Astrocyte of the cerebellum (primary cell): ENCODE measurements at places on chromosomes 11 and 22.

- DNase-seq = no peak
Measured at GRCh38 chr11:116162886-116163230, 609.9 kb downstream of the BUD13 start.

GRCh38 chr22:44338906-44339305 lies 26.2 kb upstream of the SHISAL1 start:
- no peak for DNase-seq

- no peak for DNase-seq
Measured at GRCh38 chr22:36413022-36413775, 25.4 kb upstream of the MYH9 start.

- no peak for DNase-seq
Measured at GRCh38 chr11:57460022-57460757, at the start of gene RTN4RL2. Gene RTN4RL2 (plus strand): TSS chr11:57460528. CDS start chr11:57460866, 338 bp downstream.

GRCh38 chr22:29951791-29952413 lies 68.9 kb downstream of the MTMR3 start:
- no peak for DNase-seq

DNA sequence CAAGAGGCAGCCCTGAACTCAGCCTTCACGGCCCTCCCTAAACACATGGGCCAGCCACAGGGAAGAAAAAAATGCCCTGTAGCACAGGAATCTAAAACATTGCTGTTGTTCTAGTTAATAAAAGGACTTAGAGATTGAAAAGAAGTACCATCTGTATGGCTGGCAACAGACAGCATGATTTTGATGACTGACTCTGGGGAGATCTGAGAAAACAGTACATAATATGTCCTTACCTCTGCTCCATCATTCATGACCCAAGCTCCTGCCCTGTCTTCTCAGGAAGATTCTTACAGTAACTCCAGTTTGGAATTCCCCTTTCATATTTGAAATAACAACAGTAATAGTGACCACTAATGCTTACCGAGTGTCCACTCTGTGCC lies 244.2 kb downstream of the ETS1 start:
- no peak for DNase-seq

DNA sequence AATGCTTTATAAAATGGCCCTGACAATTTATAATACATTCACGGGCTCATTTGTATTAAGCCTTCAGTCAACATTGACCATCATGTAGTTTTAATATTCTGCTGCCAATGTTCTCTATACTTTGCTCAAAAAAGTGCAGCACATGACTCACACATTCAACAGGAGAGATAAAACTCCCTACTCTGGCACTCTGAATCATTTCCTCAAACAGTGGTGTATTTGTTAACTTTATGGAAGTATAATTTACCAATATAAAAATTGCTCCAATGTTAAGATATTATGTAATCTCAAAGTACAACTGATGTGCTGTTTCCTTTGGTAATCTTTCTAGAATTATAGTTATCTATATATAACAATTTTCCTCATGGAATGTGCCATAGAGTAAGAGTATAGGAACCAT lies 39.9 kb downstream of the MAML2 start:
- no peak for DNase-seq

DNA sequence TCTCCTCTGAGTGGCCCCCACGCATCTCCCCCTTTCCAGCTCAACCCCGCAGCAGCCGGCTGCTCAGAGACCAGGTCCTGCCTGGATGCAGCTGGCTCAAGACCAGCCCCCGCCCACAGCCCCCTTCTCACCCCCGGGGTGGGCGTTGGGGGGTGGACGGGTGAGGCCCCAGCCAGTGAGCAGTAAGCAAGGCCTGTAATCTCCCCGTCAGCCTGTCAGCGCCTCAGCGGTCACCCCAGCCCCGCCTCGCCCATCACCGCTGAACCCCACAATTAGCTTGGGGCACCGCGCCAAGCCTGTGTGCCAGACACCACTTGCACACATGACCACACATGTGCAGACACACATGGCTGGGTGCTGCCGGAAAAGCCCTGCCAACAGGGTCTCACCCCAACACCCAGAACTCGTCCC lies 5.9 kb downstream of the PLXNB2 start:
- no peak for DNase-seq

DNA sequence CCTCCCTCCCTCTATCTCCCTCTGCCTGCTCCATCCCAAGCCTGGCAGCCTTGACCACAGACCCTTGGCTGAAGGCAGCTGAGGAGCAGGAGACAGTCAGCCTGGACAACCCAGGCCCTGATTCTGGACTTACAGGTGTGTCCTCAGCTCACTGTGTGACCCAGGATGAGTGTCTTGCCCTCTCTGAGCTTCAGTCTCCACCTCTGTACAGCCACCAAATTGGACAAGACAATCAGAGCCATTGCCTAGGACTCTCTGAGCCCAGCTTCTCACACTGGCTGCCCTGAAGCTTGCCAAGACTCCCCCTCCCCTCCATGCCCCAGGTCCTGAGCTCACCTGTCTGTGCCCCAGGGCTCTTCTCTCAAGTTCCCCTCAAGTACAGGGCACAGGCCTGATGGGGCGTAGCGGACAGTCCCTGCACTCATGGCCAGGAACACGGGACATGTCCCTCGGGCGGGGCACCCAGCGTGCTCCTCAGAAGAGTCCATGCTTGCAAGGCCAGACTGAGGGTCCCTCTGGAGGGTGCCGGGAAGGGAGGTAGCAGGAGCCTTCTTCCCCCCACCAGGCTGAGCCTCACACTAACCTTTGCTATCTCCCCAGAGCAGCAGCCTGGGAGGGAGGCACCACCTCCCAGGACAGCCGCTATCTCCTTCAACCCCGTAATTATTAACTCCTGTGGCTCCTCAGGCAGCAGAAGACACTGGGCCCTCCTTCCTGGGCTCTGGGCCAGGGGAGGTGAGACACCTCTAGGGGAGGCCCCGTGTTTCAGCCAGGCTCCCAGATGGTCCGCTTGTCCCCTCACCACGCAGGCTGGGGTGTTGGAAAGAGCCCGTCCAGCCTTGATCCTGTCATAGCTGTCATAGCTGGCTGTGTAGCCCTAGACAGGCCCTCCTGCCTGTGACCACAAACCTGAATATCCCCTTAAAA lies 2.6 kb upstream of the RAB3IL1 start:
- no peak for DNase-seq

- peak; percentile 84 for DNase-seq
Measured at GRCh38 chr11:48081151-48082010, 101.0 kb downstream of the PTPRJ start.

DNA sequence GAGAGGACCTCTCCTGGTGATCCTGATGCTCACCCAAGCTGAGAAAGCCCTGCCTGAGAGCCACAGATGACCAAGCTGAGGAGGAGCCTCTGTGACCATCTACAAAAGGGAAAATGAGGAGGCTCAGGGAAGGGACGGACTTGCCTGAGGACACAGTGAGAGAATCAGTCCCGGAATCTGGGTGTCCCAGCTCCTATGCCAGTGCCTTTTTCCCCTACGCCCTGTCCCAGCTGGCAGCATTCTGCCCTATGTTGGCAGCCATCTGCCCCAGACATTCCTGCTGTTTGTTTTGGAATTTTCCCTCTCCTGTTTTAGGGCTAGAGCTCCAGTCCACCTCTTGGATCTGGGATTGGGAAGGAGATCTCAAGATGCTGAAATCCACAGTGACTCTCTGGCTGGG lies 54.6 kb downstream of the C11orf58 start:
- no peak for DNase-seq

DNA sequence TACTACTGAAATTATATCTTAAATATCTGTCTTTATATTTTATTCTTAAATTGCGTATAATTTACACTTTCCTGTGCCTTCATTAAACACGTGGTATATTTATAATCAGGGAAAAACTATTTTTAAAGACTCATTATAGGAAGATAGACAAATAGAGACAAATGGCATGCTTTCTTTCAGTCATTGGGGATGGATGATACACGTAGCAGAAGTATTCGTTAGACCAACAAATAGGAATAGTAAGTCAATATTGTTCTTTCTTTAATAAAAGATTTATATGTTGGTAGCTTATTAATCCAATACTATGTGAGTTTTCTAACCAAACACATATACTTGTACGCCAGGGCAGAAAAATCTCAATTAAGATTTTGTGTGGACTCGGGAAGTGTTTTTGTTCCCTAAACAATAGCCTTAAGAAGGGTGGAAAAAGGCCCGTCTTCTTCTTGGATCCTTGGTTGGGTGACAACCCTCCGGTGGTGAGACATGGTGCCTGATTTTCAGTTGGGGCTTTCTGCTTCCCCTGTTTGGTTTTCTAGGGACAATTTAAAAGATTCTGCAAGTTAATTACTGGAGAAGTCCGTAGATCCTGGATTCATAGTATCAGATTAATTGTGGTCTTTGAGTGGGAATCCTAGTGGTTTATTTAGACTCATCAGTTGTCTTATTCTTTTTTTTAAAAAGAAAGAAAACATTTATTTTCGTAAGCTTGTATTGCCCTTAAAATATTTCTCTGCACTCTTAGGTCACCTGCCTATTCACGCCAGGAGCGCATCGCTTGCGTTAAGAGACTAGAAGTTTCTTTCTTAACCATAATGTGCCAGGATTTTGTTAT lies 83.5 kb upstream of the WNT7B start:
- no peak for DNase-seq

- no peak for DNase-seq
Measured at GRCh38 chr22:41169157-41169556, 36.0 kb upstream of the L3MBTL2 start.

GRCh38 chr22:39581303-39581702 lies 10.8 kb downstream of the CACNA1I start:
- DNase-seq = no peak

DNA sequence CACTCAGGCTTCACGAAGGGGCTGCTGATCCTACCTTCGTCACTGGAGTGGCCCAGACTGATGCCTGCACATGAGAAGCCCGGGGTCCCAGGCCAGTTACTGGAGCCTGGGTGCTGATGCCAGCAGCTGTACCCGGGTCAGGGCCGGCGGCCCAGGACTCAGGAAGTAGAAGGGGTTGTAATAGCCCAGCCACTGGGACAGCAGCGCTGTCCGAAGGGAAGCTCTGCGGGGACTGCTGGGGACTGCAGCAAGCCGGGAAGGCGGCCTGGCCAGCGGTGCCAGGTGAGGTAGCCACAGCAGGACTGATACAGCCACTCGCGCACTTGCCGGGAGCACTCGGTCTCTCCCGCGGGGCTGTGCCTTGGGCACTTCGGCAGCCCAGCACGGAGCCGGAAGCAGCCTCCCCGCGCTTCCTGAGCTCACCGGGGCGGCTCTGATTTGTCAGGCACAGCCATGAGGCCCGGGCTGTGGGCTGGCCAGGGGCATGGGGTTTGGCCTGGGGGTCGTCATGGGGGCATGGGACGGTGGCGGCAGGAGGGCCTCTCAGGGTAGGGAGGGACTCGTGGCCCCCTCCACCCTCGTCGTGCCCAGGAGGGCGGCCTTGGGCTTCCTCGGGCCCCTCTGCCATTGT lies 13.9 kb upstream of the OR8K1 start:
- no peak for DNase-seq

GRCh38 chr11:85845124-85845631 lies 10.0 kb upstream of the CCDC83 start:
- DNase-seq = no peak

- DNase-seq = peak; percentile 50
Measured at GRCh38 chr11:14413307-14414069, 54.5 kb upstream of the RRAS2 start.

DNA sequence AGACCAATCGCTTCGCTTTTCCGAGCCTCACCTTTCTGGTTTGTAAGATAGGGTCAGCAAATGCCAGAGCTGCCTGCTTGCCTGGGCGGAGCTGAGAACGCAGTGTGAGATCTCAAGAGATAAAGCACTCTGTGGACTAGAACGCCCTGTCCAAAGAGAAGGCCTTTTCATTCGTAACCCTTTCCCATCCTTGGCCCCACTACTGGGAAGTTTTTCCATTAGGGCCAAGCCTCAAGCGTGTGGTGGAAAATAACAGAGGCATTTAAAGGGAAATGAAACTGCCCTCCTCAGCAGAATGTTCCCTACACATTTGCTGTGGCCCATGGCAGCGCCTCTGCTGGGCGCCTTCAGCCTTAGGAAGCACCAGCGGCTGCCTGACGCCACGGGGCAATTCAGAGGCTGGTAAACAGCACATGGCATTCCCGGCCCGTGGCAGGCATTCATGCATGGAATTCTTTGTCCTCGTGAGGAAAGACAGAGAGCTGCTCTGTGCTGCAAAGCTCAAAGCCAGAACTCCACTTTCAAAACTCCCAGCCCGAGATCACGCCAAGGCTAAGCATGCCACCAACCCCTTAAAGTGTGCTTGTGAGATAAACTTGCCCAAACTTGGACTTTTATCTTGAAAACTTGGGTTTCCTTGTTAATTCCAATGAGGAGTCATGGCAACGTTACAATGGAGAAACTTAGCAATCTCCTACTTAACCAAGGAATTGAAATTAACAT lies 38.1 kb downstream of the AHNAK start:
- DNase-seq = peak; percentile 22

- DNase-seq = no peak
Measured at GRCh38 chr11:21896216-21896615, 296.7 kb upstream of the ANO5 start.

DNA sequence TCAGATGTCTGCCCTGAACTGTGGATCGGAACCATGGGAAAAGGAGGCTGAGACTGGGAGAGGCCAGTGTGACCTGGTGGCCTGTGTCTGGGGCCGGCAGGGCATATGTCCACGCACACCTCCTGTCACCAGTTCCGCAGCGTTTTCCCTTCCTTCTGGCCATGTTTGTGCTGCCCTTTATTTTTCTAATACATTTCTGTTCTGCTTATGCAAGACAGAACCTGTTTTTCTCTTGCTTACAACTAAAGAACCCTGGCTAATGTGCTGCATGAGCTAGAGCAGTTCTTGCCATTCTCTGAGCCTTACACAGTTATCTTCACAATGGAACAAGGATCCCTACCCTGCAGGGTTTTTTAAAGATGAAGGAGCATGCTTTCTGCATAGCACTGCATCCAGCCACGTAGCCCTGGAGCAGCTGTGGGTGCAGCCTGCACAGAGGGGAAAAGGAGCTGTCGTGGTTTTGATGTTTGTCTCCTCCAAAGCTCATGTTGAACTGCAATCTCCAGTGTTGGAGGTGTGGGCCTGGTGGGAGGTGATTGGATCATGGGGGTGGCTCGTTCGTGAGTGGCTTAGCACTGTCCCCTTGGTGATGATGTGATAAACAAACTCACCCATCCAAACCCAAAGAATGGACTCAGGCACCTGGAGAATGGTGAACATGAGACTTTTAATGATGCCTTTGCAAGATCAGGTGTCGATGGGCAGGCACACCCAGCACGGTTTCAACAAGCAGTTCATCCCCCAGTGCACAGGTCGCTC lies 84.8 kb upstream of the SHANK2 start:
- no peak for DNase-seq

DNA sequence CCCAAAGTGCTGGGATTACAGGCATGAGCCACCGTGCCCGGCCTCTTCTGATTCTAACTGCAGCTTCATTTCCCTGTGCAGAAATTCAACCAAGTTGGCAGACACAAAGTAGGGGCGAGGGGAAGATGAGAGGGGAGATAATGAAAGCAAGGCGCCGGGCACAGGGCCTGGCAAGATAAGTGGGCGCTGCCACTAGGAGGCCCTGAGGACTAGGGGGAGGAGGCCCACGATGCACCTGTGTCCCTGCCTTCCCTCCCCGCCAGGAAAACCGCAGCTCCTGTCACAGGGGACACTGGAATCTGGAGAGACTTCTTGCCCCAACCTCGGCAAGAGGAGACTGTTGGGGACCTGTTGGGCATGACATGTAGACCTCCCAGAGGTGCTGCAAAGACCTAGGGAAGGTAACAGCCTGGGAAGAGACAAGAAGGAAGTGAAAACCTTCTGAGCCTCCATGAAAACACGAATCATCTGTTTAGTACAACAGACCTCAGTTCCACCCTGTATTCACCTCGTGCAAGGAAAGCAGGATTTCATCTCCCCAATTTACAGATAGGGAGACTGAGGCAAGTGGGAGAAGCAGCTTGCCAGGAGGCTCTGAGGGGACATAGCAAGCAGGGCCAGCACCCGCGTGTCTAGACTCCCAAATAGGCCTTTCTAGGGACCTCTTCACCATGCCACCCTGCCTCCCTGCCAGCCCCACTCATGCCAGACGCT lies 3.1 kb upstream of the LGALS1 start:
- DNase-seq = no peak
